HFF-Myc (cell line): ENCODE measurements at places on chromosomes 7 and 10.

GRCh38 chr7:116223588-116223987, 13.2 kb downstream of the TES start:
- no peak for DNase-seq

DNA sequence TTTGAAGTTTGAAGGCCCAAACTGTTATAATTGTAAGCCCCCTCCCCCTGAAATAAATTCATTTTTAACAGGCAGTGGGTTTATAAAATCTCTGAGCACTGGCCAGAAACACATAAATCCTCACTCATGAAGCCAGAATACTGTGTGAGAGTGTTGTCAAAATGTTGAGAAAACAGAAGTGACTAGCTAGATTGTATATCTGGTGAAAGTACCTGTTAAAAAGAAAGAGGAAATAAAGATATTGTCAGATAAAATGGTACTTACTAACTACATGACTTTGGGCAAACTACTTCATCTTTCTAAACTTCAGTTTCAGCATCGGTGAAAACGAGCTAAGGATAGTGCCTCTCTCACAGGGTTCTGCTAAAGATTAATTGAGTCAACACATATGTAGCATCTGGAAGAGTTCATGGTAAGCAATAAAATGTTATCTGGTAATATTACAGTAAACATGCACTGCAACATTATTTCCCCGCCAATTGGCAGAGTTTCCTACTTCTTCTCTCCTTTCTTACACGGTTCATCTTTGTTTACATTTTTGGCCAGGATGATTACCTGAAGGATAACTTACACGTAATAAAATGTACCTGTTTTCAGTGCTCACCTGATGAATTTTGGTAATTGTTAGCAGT, 202.5 kb upstream of the CHRM2 start:
- no peak for DNase-seq

DNA sequence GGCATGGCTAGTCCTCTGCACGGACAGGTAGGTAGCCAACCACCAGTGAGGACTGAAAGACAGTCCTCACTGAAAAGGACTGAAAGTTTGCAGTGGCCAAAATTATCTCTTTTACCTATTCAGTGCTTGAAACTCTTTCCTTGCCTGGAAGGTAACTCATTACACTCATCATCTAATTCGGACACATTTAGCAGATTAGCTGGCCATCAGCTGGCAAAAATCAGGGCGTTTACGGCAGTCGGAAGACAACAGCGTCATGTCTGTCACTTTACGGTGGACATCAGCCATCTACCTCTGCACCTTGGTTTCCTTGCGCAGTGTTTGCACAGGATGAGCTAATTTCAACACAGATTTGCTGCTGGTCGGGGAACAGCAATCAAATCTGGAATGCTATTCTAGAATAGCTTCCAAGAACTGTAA, 740 bp downstream of the ANXA7 start:
- no peak for DNase-seq

DNA sequence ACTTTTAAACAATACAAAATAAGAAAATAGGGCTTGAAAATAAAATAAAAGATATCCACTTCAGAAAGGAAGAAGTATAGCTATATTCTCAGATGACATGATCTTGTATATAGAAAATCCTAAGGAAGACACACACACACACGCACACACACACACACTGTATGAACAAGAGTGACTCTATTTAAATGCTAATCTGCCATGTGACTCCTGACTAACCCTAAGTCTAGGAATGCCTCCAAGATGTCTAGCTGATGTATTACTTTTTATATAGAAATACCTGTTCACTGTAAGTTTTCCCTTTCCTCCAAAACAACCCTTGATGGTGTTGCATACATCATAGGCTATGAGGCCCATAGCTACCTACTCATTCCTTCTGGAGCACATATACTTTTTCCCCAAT, 173.1 kb upstream of the LRRTM3 start:
- DNase-seq, result peak; percentile 3

DNA sequence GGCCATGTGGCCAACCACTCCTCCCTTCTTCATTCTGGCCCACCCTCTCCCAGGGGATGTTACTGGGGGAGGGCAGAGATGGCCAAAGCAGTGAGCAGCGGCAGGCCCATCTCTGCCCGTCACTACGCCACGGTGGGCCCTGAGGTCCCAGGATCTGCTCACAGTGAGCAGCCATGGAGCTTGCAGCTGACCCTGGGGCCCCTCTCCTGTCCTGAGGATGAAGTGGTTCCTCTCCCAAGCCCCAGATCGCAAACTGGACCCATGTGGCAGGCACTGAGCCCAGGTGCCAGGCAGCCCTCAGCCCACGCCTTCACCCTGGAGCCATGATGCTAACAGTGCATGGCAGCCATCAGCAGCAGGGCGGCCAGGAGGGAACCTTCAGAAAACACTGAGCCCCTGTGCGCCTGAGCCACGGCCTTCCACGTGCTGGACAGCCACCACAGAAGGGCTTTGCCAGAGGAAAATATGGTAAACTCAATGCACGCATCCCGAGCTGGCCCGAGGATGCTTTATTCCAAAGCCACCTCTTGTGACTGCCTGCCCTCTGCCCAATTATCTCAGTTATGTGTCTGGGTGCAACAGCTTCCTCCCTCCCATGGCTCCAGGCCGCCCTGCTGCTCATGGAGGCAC, 485.7 kb downstream of the PTPRN2 start:
- DNase-seq, result no peak

GRCh38 chr7:70612811-70613210, 519.1 kb upstream of the GALNT17 start:
- DNase-seq, result no peak

GRCh38 chr7:104956753-104957450, 57.1 kb upstream of the KMT2E start:
- peak; percentile 88 for DNase-seq

- DNase-seq, result no peak
Observed at GRCh38 chr10:128274938-128275337, 148.7 kb upstream of the MKI67 start.

GRCh38 chr10:132888898-132889490, 53.4 kb downstream of the CFAP46 start:
- DNase-seq, result no peak

- DNase-seq, result no peak
Observed at GRCh38 chr10:99318475-99318874, 10.7 kb upstream of the CNNM1 start.

GRCh38 chr7:151117565-151117964, 31.3 kb downstream of the AGAP3 start:
- DNase-seq, result no peak

DNA sequence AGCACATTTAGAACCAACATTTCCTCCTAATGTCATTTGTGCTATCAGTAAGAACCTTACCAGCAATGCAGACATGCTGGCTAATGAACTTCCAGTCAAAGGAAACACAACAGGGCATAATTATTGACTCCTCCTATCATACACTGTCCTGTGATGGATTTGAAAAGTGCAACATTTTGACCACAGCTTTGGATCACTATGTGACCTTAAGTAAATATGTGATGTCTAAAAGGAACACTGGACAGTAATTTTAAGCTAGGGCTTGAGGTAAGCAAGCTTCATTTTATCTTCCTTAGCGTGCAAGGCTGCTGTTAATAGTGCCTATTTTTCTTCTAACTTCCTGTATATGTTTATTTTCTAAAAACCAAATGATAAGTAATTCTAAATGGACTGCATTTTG, 240.6 kb upstream of the HGF start:
- DNase-seq, result no peak

- peak; percentile 5 for DNase-seq
Observed at GRCh38 chr10:98748298-98748697, 301.6 kb upstream of the HPS1 start.

- no peak for DNase-seq
Observed at GRCh38 chr7:83952236-83952635, 242.4 kb downstream of the SEMA3A start.

DNA sequence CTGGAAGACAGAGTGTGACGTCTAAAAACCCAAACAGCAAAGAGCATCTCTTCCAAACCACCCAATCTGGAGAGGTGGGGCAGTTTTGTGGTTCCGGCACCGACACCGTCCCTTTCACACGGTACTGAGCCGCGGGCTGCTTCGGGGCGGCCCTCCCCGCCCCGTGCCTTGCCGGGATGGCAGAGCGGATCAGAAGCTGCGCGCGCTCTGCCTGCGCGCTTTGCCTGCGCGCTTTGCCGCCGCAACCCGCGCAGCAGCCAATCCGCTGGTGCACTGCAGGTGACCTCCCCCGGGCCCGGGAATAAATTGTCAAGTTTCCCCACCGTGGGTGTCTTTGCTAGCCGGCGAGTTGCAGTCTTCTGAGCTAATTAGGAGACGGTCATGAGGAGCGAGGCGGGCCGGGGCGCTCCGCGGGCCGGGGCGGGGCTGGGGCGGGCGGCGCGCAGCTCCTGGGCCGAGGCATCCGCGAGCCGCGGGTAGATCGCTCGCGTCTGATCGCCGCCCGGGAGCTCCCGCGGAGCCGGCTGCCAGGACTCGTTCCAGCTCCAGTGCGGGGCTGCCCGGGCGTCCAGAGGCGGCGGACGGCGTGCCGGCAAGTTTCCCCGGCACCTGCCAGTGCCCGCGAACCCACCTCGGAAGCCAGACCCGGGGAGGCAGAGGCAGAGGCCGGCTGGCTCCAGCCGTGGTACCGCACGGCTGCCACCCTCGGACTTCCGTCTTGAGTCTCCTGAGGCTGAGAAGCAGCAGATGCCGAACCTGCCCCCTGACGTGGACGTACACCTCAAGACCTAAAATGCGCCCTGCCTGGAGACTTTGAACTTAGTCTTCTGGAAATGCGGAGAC, 536.0 kb upstream of the GALNT17 start:
- DNase-seq, result no peak

GRCh38 chr10:79387466-79387973, 40.3 kb downstream of the PPIF start:
- DNase-seq, result no peak

DNA sequence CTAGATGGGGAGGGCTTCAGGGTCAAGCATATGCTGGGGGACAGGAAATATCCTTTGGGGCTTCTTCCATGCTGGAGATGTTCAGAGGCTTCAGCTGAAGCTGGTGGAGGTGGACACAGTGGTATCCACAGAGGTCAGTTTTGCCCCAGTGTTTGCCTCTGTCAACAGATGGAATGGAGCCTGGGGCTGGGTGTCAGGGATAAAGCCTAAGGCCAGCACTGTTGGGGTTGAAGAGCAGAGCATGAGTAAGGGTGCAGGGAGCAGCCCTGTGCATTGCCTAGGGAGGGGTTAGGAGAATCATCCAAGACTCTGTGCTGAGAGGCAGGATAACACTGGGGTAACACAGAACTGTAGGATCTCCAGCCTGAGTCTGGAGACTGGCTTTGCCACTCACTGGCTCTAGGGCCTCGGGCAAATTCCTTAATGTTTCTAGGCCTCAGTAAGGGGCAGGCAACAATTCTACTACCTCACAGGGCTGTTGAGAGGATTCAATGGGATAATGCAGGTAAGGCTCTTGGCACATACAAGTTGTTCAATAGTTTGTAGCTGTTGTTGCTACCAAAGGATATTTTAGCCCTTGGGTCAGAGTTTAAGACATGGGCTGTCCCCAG, 21.8 kb upstream of the MYL7 start:
- no peak for DNase-seq

GRCh38 chr7:69661342-69661741, 63.1 kb downstream of the AUTS2 start:
- no peak for DNase-seq

- DNase-seq, result peak; percentile 67
Observed at GRCh38 chr7:38318803-38319416, 45.5 kb upstream of the TARP start.

DNA sequence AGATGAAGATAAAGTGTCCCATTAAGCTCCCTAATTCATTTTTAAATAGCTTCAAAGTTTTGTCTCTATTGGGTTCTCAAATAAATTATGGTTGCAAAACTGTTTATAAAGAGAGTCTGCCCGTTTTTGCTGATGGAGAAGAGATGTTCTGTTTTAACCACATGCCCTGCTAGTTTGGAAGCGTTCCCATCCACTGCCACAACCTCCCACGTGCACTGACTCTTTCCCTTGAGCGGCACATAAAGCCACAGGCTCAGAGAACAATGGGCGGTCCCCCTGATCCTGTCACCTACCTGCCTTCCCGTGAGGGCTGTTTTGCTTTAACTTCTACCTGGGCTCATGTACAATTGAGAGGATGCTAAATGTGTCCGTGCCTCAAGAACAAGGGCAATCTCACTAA, 65.5 kb downstream of the CPVL start:
- no peak for DNase-seq

DNA sequence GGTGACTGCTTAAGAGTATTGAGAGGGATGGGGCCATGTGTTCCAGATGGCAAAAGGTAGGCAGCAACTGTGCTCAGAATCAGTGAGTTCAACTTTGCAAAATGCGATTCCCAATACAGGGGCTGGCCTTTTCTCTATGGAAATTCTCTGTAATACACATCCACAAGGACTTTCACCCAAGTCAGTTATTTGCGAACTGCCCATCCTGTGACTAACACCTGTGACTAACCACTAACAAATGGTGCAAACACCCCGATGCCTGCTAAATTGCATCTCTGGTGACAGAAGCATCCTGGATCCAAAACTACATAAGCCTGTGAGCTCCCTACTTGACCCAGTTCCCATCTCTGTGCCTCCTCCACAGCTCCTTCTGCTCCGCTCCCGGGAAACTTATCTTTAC, 9.0 kb upstream of the CUZD1 start:
- DNase-seq, result no peak

DNA sequence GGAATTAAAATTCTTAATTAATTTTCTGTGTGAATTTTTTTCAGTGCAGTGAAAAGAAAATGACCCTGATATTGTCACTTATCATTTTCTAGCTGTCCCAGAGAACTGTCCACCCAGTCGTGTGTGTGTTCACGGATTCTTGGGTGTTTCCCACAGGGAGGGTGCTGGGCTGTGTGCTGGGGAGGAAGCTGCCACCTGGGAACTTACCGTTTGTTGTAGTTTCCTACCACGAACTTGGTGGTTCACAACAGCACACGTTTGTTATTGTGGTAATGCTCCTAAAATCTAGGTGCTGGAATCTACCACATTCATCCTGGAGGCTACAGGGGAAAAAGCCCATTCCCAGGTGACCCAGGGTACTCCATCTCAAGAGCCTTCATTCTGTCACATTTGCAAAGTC, 276.1 kb downstream of the GLRX3 start:
- no peak for DNase-seq

GRCh38 chr7:121083790-121084251, 95.3 kb downstream of the CPED1 start:
- DNase-seq, result no peak

GRCh38 chr10:64682043-64682442, 1160.8 kb downstream of the REEP3 start:
- no peak for DNase-seq

DNA sequence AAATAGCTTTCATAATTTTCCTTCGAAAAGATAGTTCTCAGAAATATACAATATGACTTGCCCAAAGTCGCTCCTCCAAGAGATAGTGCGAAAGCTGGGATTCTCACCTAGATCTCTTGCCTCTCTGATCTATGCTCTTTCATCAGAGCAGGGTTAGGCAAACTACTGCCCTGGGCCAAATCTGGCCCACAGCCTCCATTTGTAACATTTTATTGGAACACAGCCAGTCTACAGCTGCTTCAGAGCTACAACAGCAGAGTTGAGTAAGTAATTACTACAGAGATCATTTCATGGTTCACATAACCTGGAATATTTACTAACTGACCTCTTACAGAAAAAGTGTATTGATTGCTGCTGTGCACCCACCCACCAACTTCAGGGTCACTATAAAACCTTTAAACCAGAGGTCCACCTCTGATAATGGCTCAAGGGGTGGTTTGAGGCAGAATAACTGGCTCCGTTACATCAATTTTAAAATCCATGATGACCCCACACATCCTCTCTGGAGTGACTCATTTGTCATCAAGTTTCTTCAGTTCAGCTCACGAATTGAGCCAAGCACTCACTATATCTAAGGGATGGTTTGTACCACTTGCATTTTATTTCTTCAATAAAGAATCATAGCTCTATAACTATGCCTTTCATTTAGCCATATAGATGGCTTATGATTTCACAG, 1019.0 kb downstream of the XPNPEP1 start:
- no peak for DNase-seq
